Kidney tubule cell (primary cell): ENCODE measurements at places on chromosomes 7 and 10.

- no peak for DNase-seq
Measured at GRCh38 chr7:25375805-25376600, 147.7 kb upstream of the NPVF start.

GRCh38 chr7:73844131-73844547 lies 1.8 kb upstream of the METTL27 start:
- no peak for DNase-seq

- no peak for DNase-seq
Measured at GRCh38 chr7:133783276-133783675, 343.9 kb upstream of the LRGUK start.

DNA sequence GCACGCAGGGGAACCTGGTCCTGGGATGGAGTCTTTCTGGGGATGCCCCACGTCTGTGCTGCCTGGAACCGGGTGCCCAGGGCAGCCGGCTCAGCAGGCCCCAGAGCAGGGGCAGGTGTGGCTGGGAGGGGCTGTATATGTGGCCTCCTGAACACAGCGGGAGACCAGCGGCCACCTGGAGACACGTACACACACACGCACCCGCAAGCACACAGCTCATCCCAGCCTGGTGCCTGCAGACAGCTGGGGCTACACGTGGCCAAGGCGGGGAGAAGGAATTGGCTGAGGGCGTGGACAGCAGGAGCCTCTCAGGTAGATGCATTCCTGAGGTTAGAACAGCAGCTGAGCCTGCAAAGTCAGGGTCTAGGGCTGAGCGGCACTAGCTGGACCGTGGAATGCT lies 14.0 kb downstream of the ADAM8 start:
- DNase-seq: no peak

- DNase-seq: no peak
Measured at GRCh38 chr7:33093266-33093665, 15.9 kb downstream of the RP9 start.

DNA sequence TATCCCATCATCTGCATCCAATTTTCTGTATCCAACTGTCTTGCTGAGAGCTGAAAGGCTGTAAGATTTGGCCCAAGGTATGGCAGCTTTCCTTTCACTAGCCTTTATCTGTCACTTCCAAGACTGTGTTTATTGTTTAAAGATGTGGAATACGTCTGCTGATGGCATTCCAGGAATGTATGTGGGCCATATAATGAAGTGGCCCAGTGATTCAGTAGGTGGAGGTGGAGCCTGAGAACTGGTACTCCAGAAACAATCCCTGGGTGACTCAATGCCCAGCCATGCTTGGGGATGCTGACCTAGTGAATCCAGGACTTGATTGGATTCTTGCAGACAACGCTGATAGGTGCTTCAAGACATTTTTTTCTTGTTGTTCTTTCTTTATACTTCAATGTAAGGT lies 13.5 kb downstream of the NEUROD6 start:
- peak; percentile 76 for DNase-seq

- no peak for DNase-seq
Measured at GRCh38 chr10:88541116-88541626, 41.9 kb downstream of the RNLS start.

DNA sequence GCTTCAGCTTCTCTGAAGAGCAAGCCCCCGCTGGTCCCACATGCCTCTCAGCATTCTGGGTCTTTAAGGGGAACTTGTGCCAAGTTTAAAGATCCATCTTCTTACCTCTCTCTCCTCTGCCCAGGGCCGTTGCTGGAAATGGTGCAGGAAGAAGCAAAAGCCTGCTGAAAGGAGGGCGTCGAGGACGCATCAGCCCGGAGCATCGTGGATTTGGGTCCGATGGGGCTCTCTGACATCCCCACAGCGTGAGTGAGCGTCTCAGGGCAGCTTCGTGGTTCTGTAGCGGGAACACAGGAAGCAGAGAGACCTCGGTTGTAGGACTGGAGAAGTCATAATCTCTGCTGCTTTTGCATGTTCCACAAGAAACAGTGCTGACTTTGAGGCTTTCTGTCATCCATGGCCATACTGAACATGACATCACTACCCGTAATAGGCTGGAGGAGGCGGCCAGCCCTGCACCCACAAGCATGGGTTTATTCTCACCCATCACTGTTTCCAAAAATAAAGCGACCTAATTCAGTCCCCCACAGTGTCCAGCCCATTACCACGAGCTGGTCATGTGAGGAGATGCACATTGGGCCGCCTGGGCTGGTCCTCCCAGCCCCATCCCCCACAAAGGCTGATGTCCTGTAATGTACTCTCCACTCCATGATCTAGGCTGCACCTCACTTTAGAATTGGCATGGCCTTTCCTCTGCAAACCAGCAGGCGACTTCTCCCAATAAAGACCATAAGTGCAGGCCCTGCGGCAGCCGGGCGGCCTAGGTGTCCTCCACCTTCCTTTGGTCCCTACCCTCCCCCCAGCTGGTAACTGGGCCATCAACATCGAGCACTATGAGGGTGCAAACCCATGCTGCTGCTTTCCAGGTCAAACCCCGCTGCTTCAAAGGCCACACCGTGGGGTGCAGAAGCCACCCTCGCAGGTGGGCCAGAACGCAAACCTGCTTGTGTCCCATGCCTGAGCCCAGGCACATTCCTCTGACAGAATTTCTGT lies 276.9 kb downstream of the TNS3 start:
- DNase-seq: no peak

- no peak for DNase-seq
Measured at GRCh38 chr7:71198887-71199286, 66.9 kb downstream of the GALNT17 start.

DNA sequence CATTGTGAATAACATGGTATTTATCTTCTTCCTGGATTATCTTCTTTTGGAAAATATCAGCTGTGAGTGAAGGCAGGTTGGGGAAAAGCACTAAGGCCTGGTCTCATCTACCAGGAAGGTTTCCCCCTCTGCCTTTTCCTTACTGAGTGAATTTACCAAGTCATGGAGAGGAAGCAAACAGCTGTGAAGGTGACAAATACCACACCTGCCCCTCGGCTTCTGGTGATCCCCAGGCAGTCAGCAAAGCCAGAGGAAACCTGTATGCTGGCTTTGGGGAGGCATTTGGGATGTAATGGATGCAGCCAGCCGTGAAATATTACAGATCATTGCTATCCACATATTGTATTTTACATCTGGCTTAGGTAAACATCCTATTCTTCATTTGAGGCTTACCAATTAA lies 24.2 kb downstream of the POM121L12 start:
- DNase-seq: no peak

- no peak for DNase-seq
Measured at GRCh38 chr7:450741-451140, 68.9 kb downstream of the PDGFA start.

GRCh38 chr10:97791824-97792721 lies 20.3 kb upstream of the SFRP5 start:
- peak; percentile 59 for DNase-seq

- DNase-seq: no peak
Measured at GRCh38 chr10:124041675-124042445, 51.5 kb downstream of the CHST15 start.

DNA sequence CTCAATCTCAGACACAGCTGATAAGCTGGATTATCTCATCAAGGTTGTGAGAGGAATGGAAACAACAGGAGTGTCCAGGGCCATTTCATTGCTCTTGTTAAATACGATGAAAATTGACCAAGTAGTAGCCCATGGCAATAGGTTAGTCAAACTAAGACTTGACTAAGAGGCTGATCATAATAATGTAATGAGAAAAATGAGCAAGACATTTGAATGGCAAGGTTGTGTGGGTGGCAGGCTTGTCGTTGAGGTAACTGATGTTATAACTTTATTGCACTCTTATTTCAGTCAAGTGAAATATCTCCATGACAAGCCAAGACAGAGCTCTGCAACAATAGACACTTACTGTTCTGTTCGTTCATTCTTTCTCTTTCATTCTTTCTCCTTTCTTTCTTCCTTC lies 532.0 kb downstream of the GATA3 start:
- no peak for DNase-seq

- no peak for DNase-seq
Measured at GRCh38 chr10:80856186-80856585, 318.5 kb downstream of the SH2D4B start.

GRCh38 chr10:110010486-110011378 lies 2.9 kb downstream of the ADD3 start:
- DNase-seq: peak; percentile 26

DNA sequence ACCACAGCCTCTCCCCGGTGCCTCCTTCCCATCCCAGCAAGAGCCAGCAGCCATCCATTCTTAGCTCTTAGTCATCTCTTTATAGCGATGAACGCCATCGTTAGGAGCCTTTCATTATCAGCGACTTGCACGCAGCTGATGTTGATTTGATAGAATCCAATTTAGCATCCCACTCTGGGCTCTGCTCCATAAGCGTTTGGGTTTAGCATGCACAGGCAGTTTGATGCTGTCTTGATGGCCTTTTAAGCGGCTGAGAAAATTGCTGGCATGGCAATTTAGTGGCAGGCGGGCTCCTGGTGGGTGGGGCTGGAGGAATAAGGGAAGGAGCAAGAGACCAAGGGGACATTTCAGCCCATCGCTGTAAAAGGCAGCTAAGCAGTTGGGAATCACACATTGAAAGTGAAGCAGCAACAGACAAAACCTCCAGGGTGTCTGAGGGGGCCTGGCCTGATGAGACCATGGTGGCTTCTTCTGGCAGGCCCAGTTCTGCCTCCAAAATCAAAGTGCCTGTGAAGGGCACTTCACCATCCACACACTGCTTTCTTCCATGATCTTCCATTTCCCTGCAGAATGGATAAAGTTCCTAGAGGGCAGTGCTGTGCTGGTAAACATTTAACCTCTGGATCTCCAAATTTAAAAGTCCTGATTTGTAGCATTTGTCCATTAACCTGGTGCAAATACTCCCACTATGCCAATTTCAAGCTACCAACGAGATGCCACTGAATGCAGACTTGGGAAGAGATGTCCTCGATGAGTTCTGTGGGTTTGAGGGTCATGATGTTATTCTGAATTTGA lies 107.8 kb upstream of the PLXNA4 start:
- DNase-seq: no peak

DNA sequence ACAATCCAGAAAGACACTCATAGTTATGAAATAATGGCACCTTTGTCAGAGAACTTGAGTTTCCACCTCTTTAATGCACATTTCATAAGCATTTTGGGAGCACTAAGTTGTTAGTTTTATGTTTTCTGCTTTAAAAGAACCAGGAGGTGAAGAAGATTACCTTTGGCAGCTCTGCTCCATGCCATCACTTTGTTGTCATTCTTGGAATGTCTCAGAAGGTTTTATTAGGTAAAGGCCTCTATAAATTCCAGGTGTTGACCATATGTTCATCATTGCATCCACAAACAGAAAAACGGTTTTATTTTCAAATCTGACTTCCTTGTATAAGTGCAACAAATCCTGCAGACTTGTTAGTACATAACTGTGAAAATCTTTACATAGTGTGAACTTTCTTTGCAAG lies 424.8 kb downstream of the MDFIC start:
- no peak for DNase-seq

DNA sequence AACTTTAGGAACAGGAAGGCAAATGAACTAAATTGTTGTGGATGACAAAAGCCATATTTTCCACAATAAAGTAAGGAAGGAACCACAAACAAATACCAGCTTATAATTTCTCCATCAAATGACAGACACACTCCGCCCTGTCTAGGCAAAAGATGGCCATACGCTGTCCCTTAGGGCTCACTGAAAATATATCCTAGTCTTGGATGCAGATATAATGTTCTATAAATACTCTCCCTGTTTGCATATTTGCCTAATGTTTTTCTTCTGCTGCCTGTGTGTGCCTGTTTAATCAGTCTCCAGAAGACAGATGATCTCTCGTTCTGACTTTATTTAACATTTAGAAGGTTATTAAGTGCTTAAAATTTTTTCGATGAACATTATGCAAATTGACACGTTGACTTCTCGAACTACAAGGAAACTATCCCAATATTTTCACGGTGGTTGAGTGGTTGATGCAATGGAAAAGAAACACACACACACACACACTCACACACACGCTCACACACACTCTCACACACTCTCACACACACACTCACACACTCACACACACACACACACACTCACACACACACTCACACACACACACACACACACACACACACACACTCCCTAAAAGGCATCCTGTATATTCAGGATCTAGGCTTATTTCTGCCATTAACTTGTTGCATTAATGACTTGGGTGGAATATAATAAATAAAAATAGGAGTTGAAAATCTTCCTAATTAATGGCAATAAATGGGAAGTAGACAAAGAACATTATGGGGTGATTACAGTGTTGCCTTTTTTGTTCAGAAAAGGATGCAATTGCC lies 297.1 kb downstream of the PRPF18 start:
- no peak for DNase-seq

DNA sequence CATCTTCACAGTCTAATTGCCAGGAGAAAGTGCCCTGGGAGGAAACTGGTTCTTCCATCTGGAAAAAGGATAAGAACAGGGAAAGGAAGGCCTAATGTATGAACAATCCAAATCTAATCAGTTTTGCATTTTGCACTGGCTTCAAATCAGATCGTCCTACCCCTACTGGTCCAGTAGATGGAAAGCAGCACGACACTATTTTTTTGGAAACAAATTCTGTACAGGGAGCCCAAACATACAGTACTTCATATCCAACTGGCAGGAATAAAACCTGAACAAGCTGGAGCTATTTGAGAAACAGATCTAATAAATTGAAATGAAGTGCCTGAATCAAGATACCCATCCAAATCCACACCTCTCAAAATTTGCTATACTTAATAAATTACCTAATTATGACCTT lies 36.5 kb downstream of the ETV1 start:
- no peak for DNase-seq

DNA sequence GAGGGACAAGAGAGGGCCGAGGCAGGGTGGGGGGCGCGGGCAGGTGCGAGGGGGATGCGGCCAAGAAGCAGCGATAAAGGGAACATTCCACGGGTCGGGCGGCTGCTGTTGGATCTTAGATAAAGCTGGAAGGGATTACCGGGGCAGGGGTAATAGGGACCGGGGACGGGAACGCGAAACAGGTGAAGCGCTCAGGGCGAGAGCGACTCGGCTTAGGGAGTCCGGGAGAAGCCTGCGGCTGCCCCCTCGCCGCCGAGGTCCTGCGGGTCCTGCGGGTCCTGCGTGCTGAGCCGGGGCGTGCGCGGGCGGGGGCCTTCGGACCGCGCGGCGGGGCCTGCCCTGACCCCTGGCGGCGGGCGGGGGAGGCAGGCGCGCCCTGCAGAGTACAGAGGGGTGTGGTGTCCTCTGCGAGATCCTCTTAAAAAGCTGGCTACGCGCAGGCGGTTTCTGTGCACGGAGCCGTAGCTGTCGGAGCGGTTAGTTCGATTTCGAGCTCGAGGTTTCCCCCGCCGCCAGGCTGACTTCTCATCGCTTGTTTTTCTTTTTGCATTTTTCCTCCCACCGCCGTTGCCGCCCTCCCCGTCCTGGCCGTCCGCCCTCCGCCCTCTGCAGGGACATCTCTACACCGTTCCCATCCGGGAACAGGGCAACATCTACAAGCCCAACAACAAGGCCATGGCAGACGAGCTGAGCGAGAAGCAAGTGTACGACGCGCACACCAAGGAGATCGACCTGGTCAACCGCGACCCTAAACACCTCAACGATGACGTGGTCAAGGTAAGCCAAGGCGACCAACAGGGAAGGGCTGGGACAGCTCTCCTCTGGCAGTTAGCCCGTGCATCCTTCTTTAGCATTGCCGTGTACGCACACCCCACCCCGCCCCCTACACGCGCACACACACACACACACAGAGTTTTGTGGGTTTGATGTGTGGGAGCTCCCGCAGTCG lies 1.4 kb downstream of the CAV1 start:
- DNase-seq: peak; percentile 90

- DNase-seq: no peak
Measured at GRCh38 chr10:12164085-12164484, 31.6 kb downstream of the NUDT5 start.
